Stimulated activated CD4-positive, alpha-beta T cell treated with anti-CD3 and anti-CD28 coated beads, TNF-alpha, amount 100 ng/mL, for 1 hour (primary cell): ENCODE measurements at places on chromosomes 13 and 19.

- no peak for DNase-seq
Observed at GRCh38 chr19:48739404-48740163, 826 bp downstream of the RASIP1 start.

DNA sequence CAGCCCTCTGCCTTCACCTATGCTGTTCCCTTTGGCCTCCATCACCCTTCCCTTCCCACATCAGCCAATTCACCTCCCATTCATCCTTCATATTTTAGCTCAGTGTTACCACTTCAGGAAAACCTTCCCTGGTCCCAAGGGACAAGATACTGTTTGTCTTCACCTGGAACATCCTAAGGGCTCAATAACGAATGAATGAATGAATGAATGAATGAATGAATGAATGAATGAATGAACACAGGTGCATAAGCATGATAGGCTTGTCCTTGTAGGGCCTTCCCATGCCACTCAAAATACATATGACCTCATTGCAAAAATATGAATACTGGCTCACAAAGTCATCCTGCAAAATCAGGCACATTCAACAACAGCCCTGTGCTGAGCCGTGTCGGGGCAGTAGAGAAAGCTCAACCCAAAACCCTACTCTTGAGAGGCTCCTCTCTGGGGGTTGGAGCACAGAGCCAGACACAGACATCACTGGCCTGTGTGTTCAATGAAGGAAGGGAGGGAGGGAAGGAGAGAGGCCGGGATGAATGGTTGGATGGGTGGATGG lies 33.7 kb upstream of the TPM4 start:
- no peak for DNase-seq

DNA sequence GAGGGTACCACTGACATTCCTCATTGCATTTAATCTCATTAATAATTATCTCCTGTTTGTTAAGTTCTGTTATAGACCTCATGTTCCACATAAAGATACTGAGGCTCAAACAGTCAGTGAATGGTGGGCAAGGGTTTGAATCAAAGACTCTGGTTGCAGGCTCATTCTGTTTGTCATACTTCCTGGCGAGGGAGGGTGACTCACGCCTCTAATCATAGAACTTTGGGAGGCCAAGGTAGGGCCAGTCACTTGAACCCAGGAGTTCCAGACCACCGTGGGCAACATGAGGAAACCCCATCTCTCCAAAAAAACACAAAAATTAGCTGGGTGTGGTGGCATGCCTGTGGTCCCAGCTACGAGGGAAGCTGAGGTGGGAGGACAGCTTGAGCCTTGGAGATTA lies 220.7 kb upstream of the MIR17HG start:
- no peak for DNase-seq

DNA sequence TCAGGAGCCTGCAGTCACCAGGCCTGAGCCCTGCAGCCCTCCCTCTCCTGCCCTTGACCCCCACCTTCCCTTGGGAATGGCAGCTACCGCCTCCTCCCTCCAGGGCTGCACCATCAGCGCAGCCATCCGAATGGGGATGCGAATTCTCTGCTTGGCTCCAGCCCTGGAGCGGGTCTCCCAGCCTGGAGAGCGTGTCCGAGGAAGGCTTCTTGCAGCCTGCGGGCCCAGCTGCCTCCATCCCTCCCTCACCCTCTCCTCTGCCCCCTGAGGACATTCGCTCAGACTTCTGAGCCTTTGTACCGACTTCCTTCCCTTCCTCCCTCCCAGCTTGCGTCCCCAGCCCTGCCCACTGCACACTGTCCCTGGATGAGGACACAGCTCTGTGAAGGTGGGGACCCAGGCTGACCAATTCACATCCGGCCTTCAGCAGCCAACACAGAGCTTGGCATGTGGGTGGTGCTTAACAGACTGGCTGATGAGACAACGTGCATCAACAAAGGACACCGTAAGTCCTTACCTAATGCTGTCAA lies 6.0 kb upstream of the NKPD1 start:
- DNase-seq = no peak
